ENCODE measurements at places on chromosomes 3 and 15.
A peak's percentile ranks its signal among the peaks of the same experiment; 100 is the strongest.

- no peak for DNase-seq
Measured at GRCh38 chr15:90326441-90326840, 25.6 kb upstream of the ZNF774 start.

DNA sequence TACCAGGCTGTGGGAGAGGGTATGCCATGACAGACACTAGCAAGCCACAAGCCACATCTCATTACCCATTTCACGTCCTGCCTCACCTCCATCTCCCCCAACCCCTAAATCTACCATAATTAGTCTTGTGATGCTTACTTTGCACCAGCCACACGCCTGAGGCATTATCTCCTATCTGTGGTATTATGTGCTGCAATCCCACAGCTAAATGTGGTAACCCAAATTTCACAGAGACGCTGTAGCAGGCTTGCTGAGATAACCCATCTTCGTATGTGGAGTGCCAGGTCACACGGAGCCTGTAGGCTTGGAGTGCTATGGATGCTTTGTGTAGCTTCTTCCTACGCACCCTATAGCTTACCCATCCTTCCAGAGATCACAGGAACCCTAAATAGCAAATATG lies 256.7 kb upstream of the KCNH8 start:
- DNase-seq, result no peak

GRCh38 chr3:139481116-139481515 lies 4.8 kb upstream of the RBP2 start:
- DNase-seq, result no peak

- no peak for DNase-seq
Measured at GRCh38 chr3:74059301-74059922, 434.7 kb upstream of the PDZRN3 start.

DNA sequence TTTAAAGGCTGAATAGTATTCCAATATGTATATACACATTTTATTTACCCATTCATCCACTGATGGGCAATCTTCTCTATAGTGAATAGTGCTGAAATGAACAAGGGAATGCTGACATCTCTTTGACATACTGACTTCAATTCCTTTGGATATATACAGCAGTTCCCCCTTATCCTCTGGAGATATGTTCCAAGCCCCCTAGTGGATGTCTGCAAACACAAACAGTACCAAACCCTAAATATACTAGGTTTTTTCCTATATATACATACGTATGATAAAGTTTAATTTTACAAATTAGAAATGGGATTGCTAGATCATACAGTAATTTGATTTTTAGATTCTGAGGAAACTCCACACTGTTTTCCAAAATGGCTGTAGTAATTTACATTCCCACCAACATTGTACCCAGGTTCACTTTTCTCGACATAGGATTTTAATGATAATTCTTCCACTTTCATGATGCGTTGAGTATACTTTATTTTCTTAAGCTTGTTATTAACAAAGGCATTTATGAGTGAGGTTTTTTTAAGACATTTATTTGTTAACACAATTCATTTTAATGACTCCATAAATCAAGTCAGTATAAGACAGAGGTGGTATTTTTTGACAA lies 38.2 kb downstream of the VPS13C start:
- DNase-seq, result no peak

GRCh38 chr3:184594371-184595001 lies 32.9 kb downstream of the EPHB3 start:
- DNase-seq, result no peak

- no peak for DNase-seq
Measured at GRCh38 chr15:52496175-52496574, 32.5 kb downstream of the MYO5A start.

- DNase-seq, result peak; percentile 67
Measured at GRCh38 chr3:128549283-128550112, 56.5 kb upstream of the GATA2 start.

DNA sequence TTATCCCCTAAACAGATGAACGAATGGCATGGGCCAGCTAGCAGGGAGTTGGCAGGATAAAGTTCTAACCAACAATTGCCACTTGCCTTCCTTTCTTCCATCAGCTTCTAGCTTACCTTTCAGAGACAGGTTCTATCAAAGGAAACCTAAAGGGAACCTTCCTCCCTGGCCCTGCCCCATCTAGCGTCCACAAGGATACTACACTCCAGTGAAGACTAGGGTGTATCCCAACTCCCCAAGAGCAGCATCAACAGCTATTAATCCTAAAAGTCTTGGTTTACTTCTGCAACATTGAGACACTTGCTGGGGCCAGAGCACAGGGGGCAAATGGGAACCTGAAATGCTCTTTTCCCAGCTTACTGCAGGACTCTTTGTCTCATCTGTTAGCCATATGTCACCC lies 37.0 kb upstream of the TMC3 start:
- no peak for DNase-seq

GRCh38 chr3:901953-902778 lies 190.7 kb upstream of the CNTN6 start:
- no peak for DNase-seq

DNA sequence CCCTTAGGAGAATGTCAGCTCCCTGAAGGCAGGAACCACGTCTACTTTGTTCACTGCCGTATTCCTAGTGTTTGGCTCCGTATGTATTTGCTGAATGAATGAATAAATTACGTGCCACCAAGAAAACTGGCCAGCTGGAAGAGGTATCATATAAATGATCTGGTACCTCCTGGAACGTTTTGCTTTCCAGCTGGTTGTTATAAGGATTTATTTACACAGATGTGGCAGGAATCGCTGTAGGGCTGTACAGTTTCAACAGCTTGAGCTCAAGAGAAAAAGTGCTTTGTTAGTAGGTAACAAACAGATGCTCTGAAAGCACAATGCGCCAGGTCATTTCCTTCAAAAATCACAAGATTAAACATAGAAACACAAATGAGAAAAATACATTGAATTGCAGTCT lies 108.8 kb upstream of the ATP2B2 start:
- DNase-seq, result no peak
